ENCODE measurements at places on chromosomes 6 and 20. TPM values are rescaled to one million over a fixed set of nuclear protein-coding genes. Genes with fewer than 3 reads are reported as not detected.

The OR12D3 gene
- not detected for total RNA-seq

The CDH4 gene
- 0.06 TPM for total RNA-seq

DNA sequence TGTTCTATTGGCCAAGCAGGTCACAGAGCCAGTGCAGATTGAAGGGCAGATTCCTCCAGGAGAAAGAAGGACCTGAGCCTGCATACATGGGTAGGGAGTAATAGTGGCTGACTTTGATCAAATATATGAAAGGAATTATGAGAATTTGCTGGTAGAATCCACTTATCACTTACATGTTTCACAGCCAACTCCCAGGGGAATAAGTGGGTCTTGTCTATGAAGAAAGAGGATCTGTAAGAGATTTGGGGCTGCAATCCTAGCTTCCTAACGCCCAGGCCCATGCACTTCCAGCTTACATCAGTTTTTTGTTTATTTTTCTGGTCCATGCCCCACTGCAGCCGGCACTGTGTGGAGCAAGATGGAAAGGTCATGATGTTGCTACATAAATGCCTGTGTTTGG is 107.9 kb upstream of the SYNDIG1 start:
- peaks cover 4% of the 10 kb centered on the region for H3K4me1 ChIP-seq
- no peak overlapping the region for H3K27ac ChIP-seq
- no peaks in the 10 kb centered on the region for H3K27me3 ChIP-seq
- H3K36me3 ChIP-seq, result peaks cover 2% of the 10 kb centered on the region

The OPN5 gene
- not detected for total RNA-seq

The RIPOR3 gene
- not detected for total RNA-seq

- H3K36me3 ChIP-seq, result peaks cover 8% of the 10 kb centered on the region
- no peak overlapping the region for H3K27ac ChIP-seq
- no peak for DNase-seq
- peaks cover 11% of the 10 kb centered on the region for H3K4me1 ChIP-seq
- H3K4me3 ChIP-seq, result no peak overlapping the region
- H3K27me3 ChIP-seq, result peaks cover 39% of the 10 kb centered on the region
Observed at GRCh38 chr20:63014710-63015109, 7.9 kb upstream of the BHLHE23 start.

Data from activated naive CD8-positive, alpha-beta T cell treated with anti-CD3 and anti-CD28 coated beads for 36 hours (primary cell).